Type B pancreatic cell (in vitro differentiated cells): ENCODE measurements at places on chromosomes 7 and 10.

- no peak for DNase-seq
Observed at GRCh38 chr7:122764020-122764419, 61.3 kb upstream of the RNF148 start.

- DNase-seq: peak; percentile 76
Observed at GRCh38 chr7:27235387-27236311, 7.0 kb upstream of the EVX1 start.

DNA sequence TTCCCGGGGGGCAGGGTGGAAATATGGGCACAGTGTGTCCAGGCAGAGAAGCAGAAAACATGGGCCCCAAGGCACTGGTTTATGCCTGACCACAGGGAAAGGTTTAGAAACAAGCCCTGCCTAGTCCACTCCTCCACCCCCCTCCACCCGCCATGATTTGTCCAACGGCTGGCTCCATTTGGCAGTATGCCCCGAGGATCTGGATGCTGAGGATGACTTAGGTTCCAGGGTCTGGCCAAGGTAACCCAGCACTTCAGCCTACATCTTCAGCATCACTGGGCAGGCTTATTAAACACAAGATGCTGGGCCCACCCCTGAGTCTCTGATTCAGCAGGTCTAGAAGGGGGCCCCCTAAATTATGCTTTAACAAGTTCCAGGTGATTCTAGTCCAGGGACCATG, 121.9 kb downstream of the RALA start:
- DNase-seq: no peak

- DNase-seq: no peak
Observed at GRCh38 chr10:110527731-110528171, 30.0 kb downstream of the DUSP5 start.

DNA sequence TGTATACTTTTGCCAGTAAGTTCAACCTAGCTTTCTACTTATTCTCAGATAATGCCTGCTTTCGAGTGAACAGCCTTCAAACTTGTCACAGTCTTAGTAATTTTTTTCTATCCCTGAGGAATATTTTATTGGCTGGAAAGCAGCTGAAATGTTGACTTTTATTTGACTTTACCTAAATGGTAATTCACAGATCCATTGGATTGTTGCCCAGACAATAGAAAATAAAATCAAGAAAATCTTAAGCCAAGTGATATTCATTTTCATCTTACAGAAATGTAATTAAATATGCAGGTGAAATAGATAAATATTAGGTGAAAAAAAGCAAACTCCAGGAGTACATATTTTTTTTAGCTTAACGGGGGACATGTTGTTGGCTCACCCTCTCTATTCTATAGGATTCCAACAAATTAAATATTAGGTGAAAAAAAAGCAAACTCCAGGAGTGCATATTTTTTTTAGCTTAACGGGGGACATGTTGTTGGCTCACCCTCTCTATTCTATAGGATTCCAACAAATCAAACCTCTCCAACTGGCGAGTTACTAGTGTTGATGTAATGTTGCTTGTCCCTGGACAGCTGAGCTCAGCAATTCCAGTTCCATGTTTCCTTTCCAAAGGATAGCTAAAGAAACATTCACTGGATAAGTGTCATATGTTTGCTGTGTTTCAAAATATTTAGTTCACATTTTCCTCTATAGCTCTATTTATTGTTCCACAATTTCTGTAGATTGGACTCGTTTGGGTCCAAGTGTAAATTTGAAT, 4.2 kb downstream of the TMEM26 start:
- no peak for DNase-seq

DNA sequence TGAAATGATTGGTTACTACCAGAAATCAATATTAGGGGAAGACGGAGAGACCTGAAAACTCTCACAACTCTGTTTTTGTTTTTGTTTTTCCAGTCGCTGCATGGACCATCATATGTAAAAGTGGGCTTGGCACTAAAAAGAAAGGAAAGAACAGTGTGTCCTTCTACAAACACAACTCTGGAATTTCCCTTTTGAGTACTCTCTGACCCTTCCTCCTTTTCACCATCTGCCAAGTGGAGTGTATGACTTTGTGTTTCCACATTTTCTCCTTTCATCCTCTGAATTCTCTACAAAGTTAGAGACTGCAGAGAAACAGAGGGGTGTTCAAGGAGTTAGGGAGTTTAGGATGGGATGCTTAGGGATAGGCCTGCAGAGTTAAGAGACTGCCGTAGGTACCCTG, 92.0 kb downstream of the MDFIC start:
- DNase-seq: no peak

- DNase-seq: no peak
Observed at GRCh38 chr7:115731796-115732471, 298.6 kb downstream of the TFEC start.
